T-helper 17 cell (primary cell): ENCODE measurements at places on chromosomes 5 and 9. TPM values are rescaled to one million over a fixed set of nuclear protein-coding genes. Genes with fewer than 3 reads are reported as not detected.

Gene LRRC19
- not detected for total RNA-seq

Gene CERT1
- 37.2 TPM for total RNA-seq

Gene MARCHF6
- total RNA-seq: 156 TPM

DNA sequence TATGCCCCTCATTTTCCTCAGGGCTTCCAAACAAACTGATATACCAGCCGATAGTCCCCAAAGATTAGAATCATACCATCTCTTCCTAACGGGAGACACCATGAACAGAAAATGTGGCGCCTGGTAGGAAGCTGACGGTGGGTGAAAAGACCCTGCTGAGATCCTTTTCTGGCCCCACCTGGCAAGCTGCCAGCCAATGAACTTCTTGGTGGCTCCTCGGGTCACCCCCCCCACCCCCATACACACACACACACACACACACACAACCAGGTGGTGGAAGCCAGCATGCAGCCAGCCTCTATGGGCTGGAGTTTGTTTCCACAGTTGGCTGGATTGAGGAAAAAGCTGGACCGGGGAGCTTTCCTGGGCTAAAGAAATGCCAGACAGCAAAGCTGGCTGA, 4.8 kb upstream of the CCIN start:
- no peak for DNase-seq

GRCh38 chr5:82466986-82467561, 188.9 kb upstream of the RPS23 start:
- DNase-seq: no peak
